ENCODE measurements at places on chromosomes 2 and 18.

DNA sequence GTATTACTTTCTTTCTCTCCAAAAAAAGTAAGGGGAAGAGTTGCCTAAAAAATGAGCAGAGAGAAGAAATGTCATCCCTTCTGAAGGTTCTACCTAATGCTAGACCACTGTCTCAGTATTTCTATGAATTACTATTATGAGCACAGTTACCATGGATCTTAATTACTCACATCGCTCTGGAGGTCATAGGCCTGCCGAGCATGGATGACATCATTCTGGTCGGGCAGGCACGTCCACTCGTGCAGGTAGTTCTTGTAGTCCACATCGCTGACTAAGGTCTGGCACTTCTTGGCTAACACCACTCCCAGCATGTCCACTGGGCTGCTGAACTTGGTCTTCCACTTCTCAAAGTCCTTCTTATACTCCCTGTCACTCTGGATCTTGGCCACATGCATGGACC, 106.9 kb downstream of the NEB start:
- no peak for DNase-seq

DNA sequence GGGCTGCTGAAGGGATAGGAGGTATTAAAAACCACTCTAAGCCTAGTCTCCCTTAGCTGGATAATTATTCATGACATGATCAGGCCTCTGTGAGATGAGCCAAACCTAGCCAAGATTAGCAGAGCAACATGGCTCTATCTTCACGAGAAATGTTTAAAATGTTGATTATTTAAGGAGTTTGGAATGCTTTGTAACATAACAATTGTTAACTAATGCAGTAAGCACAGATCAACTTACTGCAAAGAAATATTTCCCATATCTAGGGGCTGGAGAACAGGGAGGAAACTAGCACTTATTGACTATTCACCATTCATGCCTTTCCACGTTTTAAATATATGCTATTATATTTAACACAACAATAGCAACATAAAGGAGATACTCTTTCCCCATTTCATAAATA, 833.7 kb upstream of the CHAC2 start:
- no peak for DNase-seq

- no peak for DNase-seq
These were observed 235.9 kb downstream of the SETBP1 start for GRCh38 chr18:44916429-44917207.

GRCh38 chr2:128280158-128280871, 38.4 kb downstream of the HS6ST1 start:
- no peak for DNase-seq

DNA sequence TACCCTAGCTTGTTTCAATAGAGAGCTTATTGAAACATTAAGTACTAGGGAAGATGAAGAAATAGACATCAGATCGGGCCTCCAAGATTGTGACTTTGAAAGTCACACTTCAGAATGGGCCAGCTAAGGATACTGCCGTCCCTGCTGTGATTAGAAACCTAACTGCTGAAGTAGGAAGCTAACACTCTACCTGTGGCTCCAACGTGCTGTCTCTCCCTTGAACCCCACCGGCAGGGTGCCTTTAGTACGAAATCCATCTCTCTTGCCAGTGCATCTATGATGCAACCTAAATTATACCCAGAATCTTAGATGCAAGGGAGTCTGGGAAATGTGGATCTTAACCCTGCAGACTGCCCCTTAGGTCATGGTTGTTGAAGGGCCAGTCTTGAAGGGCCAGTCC, 78.6 kb downstream of the OXER1 start:
- DNase-seq, result no peak

- no peak for DNase-seq
These were observed 480.4 kb downstream of the KCNJ3 start for GRCh38 chr2:155178921-155179320.
